ENCODE measurements at places on chromosomes 5 and 9. TPM values are rescaled to one million over a fixed set of nuclear protein-coding genes. Genes with fewer than 3 reads are reported as not detected.

GRCh38 chr5:172482156-172483020, 28.1 kb upstream of the SH3PXD2B start:
- H3K4me1 ChIP-seq: no peaks in the 10 kb centered on the region
- H3K36me3 ChIP-seq: no peaks in the 10 kb centered on the region
- no peak for DNase-seq
- H3K27ac ChIP-seq: no peak overlapping the region
- H3K4me3 ChIP-seq: no peak overlapping the region
- no peaks in the 10 kb centered on the region for H3K27me3 ChIP-seq

DNA sequence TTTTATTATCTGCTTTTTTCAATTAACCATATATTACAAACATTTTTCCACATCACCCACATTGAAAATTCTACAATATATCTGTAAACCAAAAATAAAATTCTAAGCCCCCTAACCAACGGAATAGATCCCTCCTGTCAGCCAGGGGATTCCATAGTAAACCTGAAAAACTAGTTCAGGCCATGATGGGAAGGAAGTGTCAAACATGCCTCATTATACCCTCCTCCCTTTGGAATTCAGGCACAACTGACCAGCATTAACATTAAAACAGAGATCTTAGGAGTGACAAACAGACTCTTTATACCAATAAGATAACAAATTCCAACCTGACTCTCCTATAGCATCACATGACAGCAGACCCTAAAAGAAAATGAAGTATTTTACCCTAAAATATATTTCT, 113.7 kb upstream of the DMRT1 start:
- peaks cover 28% of the 10 kb centered on the region for H3K36me3 ChIP-seq
- no peak overlapping the region for H3K27ac ChIP-seq
- H3K4me3 ChIP-seq: no peak overlapping the region
- H3K4me1 ChIP-seq: no peaks in the 10 kb centered on the region
- DNase-seq: no peak
- H3K27me3 ChIP-seq: no peaks in the 10 kb centered on the region

DNA sequence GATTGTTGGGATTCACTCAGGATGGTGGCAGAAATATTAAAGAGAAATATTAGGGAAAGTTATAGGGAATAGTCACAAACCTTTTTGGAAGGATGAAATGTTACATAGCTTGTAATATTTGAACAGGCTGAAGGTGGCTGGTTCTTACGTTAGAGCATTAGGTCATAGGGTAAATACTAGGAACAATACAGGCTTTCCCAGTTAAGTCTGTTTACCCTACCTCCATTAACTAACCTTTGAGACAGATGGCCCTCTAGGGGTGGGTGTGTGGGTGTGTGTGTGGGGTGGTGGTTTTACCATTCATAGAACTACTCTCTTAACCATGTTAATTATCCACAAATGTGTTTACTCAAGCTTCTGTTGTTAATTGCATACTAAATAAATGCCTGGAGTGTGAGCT, 94.3 kb upstream of the STK32A start:
- H3K27me3 ChIP-seq: no peaks in the 10 kb centered on the region
- H3K36me3 ChIP-seq: no peaks in the 10 kb centered on the region
- no peak overlapping the region for H3K4me3 ChIP-seq
- no peak overlapping the region for H3K27ac ChIP-seq
- no peak for DNase-seq
- H3K4me1 ChIP-seq: no peaks in the 10 kb centered on the region

DNA sequence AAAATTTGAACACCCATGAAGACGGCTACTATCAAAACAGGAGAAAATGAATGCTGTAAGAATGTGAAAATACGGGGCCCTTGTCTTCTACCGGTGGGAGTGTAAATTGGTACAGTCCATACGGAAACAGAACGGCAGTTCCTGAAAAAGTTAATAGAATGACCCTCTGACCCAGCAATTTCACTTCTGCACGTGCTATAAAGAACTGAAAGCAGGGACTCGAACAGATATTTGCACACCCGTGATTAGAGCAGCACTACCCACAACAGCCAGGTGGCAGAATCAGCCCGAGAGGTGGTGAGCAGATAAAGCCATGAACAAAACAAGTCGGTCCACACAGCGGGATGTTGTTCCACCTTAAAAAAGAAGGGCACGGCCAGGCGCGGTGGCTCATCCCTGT, 22.6 kb upstream of the SLC12A7 start:
- no peaks in the 10 kb centered on the region for H3K27me3 ChIP-seq
- H3K36me3 ChIP-seq: no peaks in the 10 kb centered on the region
- no peak overlapping the region for H3K4me3 ChIP-seq
- H3K27ac ChIP-seq: no peak overlapping the region
- DNase-seq: no peak
- H3K4me1 ChIP-seq: no peaks in the 10 kb centered on the region

DNA sequence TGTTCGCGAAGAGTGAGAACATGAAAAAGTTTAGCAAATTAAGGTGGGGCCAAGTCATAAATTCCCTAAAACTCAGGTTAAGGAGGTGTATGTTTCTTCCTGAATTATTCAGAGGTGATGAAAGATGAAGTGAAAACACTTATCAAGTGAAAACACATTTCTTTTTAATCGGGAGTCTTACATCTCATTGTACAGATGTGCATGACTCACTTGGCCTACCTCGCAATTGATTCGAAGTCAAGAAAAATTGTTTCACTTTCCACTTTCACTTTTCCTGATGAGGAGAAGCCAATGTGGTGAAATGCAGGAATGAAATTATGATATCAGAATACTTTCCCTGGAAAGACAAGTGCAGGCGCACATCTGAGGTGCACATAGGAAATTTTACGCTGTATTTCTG, 78.7 kb downstream of the SLC25A46 start:
- H3K27ac ChIP-seq: no peak overlapping the region
- H3K4me1 ChIP-seq: no peaks in the 10 kb centered on the region
- DNase-seq: no peak
- H3K27me3 ChIP-seq: no peaks in the 10 kb centered on the region
- H3K36me3 ChIP-seq: no peaks in the 10 kb centered on the region

The STKLD1 gene
- total RNA-seq: not detected

GRCh38 chr5:141483902-141484301, 928 bp upstream of the PCDHGC4 start:
- H3K4me3 ChIP-seq: no peak overlapping the region
- DNase-seq: no peak
- no peak overlapping the region for H3K27ac ChIP-seq

The SLC45A2 gene
- not detected for total RNA-seq

DNA sequence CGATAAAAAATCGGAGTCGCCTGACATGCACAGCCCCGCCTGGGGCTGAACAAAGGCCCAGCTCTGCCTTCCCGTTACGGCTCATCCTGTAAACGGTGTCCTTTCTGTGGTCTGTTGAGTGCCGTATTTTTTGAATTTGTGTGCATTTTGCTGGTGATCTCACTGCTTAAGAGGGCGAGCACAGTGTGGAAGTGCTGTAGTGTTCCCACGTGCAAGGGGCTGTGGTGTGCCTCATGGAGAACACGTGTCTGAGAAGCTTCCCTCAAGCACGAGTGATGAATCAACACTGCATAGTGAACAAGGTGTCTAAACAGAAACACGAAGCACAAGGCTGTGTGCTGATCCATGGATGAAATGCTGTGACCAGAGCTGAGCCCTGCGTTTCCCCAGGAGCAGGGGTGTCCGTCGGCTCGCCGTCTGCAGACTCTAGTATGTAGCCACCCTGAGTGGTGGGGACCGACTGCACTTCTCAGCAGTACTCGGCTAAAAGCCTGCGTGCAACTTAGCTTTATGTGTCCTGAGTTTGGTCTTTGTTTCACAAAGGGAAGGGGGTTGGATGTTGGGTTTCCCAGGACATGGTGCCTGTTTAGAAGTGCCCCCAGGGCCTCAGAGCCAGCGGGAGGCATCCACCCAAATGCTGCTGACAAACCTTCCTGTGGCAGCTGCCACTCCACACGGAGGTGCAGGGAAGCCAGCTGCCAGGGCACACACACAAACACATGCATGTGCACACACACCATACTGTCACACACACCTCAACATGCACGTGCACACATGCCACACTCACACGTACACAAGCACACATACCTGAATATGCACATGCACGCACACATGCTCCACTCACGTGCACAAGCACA, 77.2 kb upstream of the IRX4 start:
- H3K27ac ChIP-seq: no peak overlapping the region
- no peak for DNase-seq
- no peaks in the 10 kb centered on the region for H3K36me3 ChIP-seq
- H3K27me3 ChIP-seq: no peaks in the 10 kb centered on the region
- H3K4me3 ChIP-seq: no peak overlapping the region

The PDGFRB gene
- 17.5 TPM for total RNA-seq

DNA sequence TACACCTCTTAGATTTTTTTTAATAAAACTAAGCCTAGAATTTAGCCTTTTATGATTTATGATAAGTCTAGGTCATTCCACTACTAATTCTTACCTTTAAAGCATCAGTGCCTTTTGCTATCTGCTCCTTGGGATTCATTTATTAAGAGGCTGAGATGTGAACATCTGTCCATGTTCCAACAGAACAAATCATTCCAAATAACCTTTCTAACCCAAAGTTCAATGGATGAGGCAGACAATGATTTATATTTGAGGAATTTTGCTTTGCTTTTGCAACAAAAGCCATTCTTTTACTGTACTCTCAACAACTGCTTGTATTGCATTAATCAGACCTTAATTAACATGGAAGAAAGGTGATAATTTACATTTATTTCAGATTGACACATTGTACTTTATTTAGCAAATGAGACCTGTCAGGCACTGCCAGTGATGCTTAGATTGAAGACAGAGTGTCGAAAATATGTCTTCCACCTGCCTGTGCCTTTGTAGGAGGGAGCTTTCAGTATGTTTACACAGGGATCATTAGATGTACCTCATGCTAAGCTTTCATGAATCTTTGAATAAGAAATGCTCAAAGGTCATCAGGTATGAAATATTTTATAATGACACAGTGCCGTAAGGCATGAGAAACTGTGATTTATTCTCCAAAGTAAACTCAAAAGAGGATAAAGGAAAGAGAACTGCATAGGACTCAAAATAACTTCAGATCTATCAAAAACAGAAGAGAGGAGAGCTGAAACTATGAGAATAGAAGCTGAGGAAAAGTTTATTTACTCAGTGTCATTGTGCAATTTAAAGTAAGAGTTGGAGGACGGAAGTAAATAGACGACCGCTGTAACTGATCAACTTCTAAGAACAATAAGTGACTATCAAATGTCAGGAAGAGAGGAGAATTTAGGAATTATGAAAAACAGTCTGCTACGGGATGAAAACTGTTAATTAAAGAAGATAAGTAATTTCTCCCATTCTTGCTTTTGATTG, 36.7 kb upstream of the IZUMO3 start:
- no peaks in the 10 kb centered on the region for H3K4me1 ChIP-seq
- H3K27ac ChIP-seq: no peak overlapping the region
- DNase-seq: no peak

The PCDHGB5 gene
- 3.6 TPM for total RNA-seq

- no peak overlapping the region for H3K4me3 ChIP-seq
- peak overlapping the region; percentile 91 for H3K27ac ChIP-seq
Observed at GRCh38 chr5:150488519-150489359, 19.2 kb upstream of the NDST1 start.

The FGF1 gene
- total RNA-seq: not detected

- H3K27me3 ChIP-seq: no peaks in the 10 kb centered on the region
- no peaks in the 10 kb centered on the region for H3K4me1 ChIP-seq
- H3K36me3 ChIP-seq: no peaks in the 10 kb centered on the region
Observed at GRCh38 chr5:10124287-10124686, 125.4 kb downstream of the ATPSCKMT start.

DNA sequence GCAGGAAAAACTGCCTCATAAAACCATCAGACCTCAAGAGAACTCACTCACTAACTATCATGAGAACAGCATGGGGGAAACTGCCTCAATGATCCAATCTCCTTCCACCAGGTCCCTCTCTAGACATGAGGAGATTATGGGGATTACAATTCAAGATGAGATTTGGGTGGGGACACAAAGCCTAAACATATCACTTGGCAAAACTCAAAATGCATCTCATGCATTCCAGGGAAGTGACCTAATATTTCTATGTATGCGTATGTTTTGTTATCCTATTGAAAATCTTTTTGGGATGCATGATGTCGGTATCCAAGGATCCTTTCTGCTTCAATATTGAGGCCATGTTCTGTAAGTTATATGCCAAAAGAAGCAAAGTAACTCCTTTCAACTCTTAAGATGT, 174.0 kb downstream of the PLK2 start:
- H3K27ac ChIP-seq: no peak overlapping the region
- H3K36me3 ChIP-seq: no peaks in the 10 kb centered on the region
- H3K4me3 ChIP-seq: no peak overlapping the region
- H3K4me1 ChIP-seq: no peaks in the 10 kb centered on the region
- DNase-seq: no peak
- no peaks in the 10 kb centered on the region for H3K27me3 ChIP-seq

DNA sequence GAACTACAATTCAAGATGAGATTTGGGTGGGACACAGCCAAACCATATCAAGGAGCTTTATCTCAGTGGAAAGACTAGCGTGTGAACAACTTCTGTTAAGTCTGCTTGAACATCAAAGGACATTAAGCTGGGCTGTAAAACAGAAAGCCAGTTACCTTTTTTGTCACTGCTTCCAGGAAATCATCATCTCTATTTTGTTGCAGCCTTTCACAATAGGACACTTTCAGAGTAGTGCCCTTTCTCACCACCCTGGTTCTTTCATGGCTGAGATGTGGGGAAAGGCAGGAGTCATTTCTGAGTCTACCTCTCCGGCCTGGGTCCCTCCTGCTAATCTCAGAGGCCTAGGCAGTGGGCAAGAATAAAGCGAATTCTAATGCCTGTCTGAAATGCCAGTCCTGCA, 96.2 kb upstream of the PPP1R2B start:
- no peaks in the 10 kb centered on the region for H3K27me3 ChIP-seq
- H3K4me1 ChIP-seq: no peaks in the 10 kb centered on the region
- no peak overlapping the region for H3K4me3 ChIP-seq

- no peak overlapping the region for H3K27ac ChIP-seq
- H3K36me3 ChIP-seq: no peaks in the 10 kb centered on the region
- H3K27me3 ChIP-seq: no peaks in the 10 kb centered on the region
- H3K4me3 ChIP-seq: no peak overlapping the region
- no peaks in the 10 kb centered on the region for H3K4me1 ChIP-seq
- no peak for DNase-seq
Observed at GRCh38 chr5:2018390-2018724, 135.6 kb upstream of the IRX4 start.

The GABRA6 gene
- not detected for total RNA-seq

The ROPN1L gene
- not detected for total RNA-seq

DNA sequence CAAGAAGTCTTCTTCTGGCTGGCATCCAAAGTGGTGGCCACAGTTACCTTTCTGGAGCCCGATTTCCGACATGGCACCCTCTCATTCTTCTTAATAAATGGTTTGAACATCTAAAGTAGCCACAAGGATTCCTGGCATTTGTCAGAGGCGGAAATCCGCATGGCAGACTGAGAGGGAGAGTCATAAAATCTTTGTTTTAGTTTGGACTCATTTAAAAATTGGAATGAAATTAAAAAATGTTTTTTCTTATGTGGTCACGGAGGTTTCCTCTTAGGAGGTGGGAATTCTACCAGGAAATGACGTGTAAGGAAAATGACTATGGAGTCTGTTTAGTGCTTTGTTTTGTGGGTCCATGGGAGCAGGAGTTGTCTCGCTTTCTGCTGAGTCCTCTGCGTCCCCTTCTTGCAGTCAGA, 133.0 kb upstream of the PTCH1 start:
- H3K4me1 ChIP-seq: no peaks in the 10 kb centered on the region
- H3K27ac ChIP-seq: no peak overlapping the region
- DNase-seq: no peak
- H3K27me3 ChIP-seq: no peaks in the 10 kb centered on the region
- no peaks in the 10 kb centered on the region for H3K36me3 ChIP-seq
- no peak overlapping the region for H3K4me3 ChIP-seq

The ANKDD1B gene
- 3.2 TPM for total RNA-seq

GRCh38 chr5:151083081-151083676, 2.3 kb upstream of the TNIP1 start:
- H3K4me1 ChIP-seq: peaks cover 48% of the 10 kb centered on the region
- no peaks in the 10 kb centered on the region for H3K27me3 ChIP-seq
- DNase-seq: peak; percentile 84
- no peak overlapping the region for H3K4me3 ChIP-seq

Data from Peyer's patch (tissue), 4 donors.